ENCODE measurements at places on chromosomes 5 and 9.

GRCh38 chr9:111759762-111760639, 34.7 kb downstream of the SHOC1 start:
- DNase-seq = peak; percentile 61

- DNase-seq = no peak
Measured at GRCh38 chr9:112041536-112042243, 133.4 kb downstream of the SUSD1 start.

DNA sequence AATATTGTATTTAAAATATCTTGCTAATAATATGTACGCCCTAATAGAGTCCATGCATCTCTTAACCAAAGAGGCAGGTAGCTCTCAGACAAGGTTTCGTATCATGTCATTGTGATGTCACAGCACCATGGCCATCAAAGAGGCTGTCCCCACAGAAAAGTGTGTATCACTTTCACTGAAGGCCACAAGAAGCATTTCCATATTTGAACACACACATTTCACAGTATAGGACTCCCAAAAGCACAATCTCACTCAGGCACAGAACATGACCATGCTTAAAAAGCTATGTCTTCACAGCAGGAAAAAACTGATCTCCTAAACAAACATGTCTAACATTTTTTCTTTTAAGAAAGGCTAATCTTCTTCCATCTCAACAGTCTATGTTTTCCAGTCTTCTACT, 133.8 kb downstream of the DENND1A start:
- DNase-seq = no peak

DNA sequence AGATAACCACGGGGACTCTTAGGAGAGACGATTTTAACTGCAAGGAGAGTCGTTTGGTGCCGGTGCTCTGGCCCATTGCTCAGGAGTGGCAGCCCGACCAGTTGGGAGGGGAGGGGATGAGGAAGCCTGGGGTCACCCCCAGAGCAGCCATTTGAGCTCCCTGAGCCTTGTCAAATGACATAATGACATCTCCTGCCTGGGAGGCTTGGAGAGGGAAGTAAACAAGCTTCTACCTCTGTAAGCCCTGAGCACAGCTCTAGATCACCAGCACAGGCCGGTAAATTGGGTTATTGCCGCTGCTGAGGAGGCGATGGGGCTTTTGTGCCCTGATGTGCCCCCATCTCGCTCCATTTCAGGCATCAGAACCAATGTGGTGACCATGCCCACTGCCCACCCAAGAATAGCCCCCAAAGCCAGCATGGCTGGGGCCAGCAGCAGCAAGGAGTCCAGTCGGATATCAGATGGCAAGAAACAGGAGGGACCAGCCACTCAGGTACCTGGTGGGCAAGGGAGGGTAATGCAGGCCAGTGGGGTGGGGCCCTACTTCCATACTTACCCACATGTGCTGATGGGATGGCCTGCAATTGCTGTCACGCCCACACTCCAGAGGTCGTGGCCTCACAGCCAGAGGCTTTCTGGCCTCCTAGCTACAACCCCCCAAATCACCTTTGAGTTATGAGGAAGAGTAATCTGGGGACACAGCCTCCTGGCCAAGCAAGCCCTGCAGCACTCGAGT, 23.0 kb downstream of the CD74 start:
- DNase-seq = no peak
